HCT116 (cell line): ENCODE measurements at places on chromosomes 3 and 15. TPM values are rescaled to one million over a fixed set of nuclear protein-coding genes. Genes with fewer than 3 reads are reported as not detected.

Gene GOLGA6D
- 0.12 TPM for total RNA-seq

Gene TRMT10C
- 36.4 TPM for total RNA-seq

Gene HESX1
- total RNA-seq: 2.1 TPM

Gene ARRDC4
- 19.6 TPM for total RNA-seq

Gene C3orf52
- total RNA-seq: 14.3 TPM

Gene SKOR1
- total RNA-seq: 0.81 TPM

Gene PATL2
- total RNA-seq: 1.2 TPM

Gene NTRK3
- total RNA-seq: not detected

Gene CAND2
- total RNA-seq: not detected

Gene PIERCE2
- 2.0 TPM for total RNA-seq

Gene NUSAP1
- total RNA-seq: 146 TPM

Gene ARL14
- 0.42 TPM for total RNA-seq

Gene ARL6
- 2.9 TPM for total RNA-seq

Gene C15orf39
- total RNA-seq: 29.3 TPM

DNA sequence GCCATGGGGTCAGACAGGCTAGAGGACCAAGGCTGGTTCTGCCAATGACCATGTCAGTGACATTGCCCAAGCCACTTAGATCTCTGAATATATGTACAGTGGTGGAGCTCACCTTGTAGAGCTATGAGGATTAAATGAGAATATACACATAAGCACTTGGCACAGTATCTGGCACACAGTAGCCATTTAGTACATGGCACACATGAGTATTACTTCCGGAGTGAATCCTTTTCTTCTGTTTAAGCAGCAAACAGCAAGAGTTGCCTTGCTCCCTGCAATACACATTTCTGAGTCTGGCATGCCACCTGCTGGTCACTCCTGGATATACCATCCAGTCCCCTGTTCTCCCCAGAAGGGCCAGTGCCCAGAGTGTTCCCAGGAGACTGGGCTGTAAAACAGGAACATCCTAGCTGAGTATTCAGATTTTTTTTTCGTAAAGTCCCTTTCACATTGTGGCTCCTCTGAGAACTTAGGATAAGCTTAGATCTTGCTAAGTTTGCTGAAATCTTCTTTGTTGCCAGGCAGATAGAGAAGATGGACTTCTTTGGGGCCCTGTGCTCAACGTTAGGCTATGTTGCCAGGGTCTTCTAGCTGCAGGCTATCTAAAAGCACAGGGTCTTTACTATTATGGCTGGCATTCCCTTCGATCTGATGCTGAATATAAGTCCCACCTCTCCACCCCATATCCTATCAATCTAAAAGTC, 203.4 kb downstream of the ADAMTS9 start:
- DNase-seq: peak; percentile 54

GRCh38 chr3:41267975-41268640, 68.8 kb downstream of the CTNNB1 start:
- DNase-seq: peak; percentile 86

GRCh38 chr3:77222701-77223100, 182.8 kb downstream of the ROBO2 start:
- no peak for DNase-seq

- no peak for DNase-seq
Observed at GRCh38 chr15:89393056-89393455, 58.4 kb upstream of the POLG start.

GRCh38 chr3:170144437-170144843, 37.1 kb downstream of the PHC3 start:
- no peak for DNase-seq

DNA sequence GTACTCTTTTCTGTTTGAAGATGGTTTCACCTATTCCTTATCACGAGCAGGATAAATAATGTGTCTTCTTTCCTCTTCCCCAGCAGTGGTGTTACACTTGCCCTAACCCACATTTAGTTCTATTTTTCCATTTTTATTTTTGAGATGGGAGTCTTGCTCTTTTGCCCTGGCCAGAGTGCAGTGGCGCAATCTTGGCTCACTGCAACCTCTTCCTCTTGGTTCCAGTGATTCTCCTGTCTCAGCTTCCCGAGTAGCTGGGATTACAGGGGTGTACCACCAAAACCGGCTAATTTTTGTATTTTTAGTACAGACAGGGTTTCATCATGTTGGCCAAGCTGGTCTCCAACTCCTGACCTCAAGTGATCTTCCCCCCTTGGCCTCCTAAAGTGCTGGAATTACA, 372.4 kb downstream of the FOXP1 start:
- no peak for DNase-seq

GRCh38 chr15:96627031-96627568, 296.6 kb downstream of the NR2F2 start:
- DNase-seq: no peak

DNA sequence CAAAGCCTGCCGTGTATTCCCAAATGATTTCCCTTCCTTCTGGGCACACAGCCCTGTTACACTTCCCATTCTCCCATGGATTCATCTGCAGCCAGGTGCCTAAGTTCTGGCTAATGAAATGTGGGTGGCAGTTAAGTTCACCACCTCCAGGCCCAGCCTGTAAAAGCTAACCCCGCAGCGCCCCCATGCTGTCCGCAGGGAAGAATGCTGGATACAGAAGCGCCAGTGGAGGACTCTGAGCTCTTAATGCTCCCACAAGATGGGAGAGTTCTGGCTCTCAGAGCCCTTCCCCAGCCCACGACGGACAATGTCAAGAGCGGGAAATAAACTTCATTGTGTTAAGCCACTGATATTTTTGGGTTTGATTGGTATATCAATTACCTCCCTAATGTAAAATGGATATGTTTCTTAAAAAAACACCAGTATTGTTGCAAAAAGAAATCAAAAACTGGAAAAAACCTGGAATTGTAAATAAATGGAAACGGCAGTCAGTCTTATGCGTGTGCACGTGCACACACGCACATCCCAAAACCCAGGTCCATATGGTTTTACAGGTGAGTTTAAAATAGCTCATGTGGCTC, 37.7 kb upstream of the FGD5 start:
- DNase-seq: peak; percentile 74

DNA sequence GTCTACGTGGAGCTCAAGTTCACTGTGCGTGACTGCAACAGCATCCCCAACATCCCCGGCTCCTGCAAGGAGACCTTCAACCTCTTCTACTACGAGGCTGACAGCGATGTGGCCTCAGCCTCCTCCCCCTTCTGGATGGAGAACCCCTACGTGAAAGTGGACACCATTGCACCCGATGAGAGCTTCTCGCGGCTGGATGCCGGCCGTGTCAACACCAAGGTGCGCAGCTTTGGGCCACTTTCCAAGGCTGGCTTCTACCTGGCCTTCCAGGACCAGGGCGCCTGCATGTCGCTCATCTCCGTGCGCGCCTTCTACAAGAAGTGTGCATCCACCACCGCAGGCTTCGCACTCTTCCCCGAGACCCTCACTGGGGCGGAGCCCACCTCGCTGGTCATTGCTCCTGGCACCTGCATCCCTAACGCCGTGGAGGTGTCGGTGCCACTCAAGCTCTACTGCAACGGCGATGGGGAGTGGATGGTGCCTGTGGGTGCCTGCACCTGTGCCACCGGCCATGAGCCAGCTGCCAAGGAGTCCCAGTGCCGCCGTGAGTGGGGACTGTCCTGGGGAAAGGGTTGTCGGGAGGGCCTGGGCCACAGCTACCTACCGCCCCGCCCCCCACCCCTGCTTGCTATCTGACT, 11.2 kb downstream of the EPHB3 start:
- no peak for DNase-seq

DNA sequence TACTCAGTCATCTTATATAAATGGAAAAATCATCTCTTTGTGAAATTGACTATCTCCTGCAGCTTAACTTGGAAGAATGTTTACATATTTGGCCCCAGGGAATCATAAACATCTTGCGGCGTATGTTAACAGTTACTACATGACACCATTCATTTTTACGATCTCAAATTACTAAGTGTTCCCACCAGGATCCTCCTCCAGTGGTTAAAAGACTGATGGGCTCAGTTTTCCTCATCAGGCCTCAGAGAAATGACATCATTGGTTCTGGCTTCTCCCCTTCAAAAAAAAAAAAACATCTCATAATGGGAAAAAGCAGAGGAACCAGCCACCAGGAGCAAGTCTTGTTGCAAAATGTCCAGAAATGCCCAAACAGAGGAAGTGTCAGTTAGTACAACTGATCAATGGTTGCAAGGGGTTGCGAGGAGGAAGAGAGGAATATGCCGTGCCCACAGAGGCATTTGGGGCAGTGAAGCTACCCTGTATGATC, 70.5 kb upstream of the LIPC start:
- no peak for DNase-seq

GRCh38 chr3:47617086-47618010, 38.7 kb upstream of the CSPG5 start:
- DNase-seq: no peak

DNA sequence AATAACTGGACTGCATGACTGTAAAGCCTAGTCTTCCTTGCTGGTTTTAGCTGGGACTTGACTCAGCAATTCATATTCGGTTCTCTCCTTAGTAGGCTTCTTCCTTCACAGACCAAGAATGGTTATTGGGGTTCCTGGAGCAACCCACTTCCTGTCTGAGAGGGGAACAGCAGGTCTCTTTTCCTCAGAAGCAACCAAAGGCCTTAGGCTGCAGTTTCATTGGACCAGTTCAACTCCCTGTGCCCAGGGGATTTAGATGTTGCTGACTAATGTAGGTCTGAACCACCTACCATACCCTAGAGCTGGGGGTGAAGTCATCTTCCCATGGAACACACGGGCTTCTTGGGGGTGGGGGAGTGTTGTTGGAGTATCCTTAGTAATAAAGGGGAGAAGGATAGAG, 84.0 kb upstream of the SKOR1 start:
- no peak for DNase-seq

DNA sequence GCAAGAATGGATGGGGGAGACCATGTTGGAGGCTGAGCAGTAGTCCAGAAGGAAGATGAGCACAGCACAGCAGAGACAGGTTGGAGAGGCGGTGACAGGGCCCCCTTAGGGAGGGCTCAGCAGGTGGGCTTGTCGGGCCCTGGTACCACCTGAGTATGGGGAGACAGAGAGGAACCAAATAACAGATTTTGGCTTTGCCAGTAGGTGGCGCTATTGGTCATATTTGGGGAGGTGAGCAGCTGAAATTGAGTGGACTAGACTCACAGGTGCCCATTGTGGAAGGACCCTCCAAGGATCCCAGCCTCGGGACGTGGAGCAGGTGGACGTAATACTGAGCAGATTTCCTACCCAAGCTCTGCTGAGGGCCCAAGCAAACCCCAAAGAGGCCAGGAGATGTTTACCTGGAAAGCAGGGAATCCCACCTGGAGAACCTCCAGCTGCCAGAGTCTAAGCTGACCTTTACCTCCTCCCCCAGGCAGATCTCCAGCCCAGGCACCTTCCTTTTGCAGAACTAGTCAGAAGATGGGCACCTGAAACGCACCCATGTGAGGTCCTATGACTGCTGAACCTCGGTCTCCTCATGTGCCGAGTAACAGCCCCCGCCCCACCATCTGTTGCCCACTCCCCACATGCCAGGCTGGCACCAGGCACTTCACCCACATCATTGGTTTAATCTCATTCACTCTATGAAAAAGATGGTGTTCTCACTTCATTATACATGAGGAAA, 24.6 kb upstream of the CORO2B start:
- peak; percentile 54 for DNase-seq

- DNase-seq: no peak
Observed at GRCh38 chr15:90650117-90650955, 66.8 kb upstream of the BLM start.

GRCh38 chr3:16300307-16300706, 35.3 kb downstream of the OXNAD1 start:
- DNase-seq: no peak

DNA sequence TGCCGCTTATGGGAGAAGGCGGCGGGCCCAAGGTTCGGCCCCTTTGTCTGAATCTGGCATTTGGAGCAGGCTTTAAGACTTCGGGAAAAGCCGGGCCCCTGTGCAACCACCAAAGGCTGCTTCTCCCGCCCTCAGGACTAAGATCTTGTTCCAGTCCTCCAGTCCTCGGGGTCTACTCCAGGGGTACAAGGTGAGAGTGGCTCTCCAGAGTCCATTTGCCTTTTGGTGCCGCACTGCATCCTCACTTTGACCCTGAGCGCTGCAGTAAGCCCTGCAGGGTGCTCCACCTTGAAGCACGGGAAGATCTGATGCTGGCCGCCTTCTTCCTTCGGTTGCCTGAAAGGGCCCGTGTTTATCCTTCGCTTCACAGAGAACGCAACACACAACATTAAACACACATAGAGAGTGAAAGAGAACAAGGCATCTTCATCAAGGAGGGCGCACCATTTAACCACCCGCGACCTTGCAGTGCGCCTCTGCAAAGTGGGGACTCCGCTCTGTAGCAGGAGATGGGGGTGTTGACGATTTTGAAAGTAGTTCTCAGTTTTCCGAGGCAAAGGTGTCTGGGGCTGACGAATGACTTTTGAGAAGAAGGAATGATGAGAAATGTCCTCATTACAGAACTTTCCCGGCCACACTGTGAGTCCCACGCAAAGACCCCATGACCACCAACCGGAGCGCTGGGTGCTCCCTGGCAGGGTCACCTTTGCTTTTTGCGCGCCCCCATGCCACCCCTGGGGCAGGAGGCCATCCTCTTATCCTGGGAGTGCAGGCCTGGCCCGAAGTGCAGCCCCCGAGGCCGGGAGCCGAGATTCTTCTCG, 1.0 kb downstream of the PIGZ start:
- DNase-seq: no peak

DNA sequence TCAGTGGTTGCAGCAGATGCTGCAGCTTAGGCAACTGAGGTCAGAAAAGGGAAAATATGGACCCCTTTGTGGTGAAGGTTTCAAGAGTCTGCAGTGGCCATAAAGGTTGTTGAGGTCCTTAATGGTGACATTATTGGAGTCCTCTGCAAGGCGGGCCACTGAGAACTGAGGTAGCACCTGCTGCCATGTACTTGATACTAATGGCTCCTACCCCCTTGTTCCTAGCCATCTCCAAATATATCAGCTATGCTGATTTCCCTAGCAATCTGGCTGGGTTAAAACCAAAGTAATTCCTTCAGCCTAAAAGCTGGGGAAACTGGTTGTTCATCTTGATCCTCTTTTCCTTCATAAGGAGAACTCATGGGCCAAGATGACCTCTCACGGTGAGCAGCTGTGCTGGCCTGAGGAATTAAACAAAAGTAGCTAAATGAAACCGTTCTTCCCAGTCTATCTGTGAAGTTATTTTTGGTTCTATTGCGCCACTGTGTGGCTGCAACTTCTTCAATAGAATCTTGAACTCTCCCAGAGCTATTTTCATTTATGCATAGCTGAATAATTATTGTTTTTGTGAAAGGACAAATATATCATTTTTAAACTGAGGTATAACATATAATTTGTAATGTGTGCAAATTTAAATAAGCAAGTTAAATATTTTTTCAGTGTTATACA, 76.1 kb upstream of the PLSCR4 start:
- DNase-seq: peak; percentile 35

- no peak for DNase-seq
Observed at GRCh38 chr3:195882002-195882441, 26.3 kb downstream of the TNK2 start.

GRCh38 chr3:196700801-196701200, 11.2 kb downstream of the CEP19 start:
- no peak for DNase-seq

GRCh38 chr15:100786901-100787566, 92.6 kb upstream of the ALDH1A3 start:
- DNase-seq: no peak

- DNase-seq: no peak
Observed at GRCh38 chr15:60390231-60390630, 7.6 kb downstream of the ANXA2 start.

GRCh38 chr15:74955796-74956647, 550 bp downstream of the RPP25 start:
- no peak for DNase-seq

GRCh38 chr15:100042558-100042957, 299.2 kb downstream of the ADAMTS17 start:
- DNase-seq: no peak
